ENCODE measurements at places on chromosomes 2 and 18.
A peak's percentile ranks its signal among the peaks of the same experiment; 100 is the strongest.

GRCh38 chr2:176758426-176758825 is 454.2 kb upstream of the HNRNPA3 start:
- no peak for DNase-seq

- DNase-seq: no peak
These were observed 6.5 kb downstream of the PLEK start for GRCh38 chr2:68371581-68371980.

- peak; percentile 35 for DNase-seq
These were observed 1.4 kb downstream of the NOL4 start for GRCh38 chr18:34223164-34223892.

DNA sequence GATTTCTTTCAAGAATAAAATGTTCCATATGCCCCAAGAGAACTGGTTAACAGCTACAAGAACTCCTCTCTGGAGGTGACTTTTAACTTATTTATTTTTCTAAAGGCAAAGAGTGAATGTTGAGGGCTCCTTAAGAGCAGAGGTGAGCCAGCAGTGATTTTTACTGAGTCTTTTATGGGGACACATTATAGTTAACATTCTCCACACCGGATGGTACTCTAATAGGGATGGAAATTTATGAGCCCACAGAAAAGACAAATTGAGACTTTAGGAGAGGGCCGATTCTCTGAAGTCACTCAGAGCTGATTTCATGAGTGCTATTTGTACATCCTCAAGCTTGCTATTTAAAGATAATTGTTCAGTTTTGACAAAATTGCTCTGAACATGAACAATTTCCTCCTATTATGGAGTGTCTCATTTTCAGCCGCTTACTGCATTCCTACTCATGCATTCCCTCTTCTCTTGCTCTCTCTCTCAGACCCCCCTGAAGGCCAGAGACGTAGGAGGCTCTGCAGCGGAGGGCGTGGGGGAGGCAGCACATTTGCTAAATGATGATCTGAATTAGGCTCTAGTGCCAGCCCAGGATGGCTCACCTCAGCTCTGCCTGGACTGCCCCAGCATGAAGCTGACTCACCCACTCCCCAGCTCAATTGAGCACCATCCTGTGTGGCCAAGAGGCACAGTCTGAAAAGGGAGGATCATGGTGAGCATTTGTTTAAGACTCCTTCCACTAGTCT is 5.9 kb upstream of the RPL37A start:
- DNase-seq: no peak

- DNase-seq: peak; percentile 26
These were observed 126.6 kb upstream of the PPP1CB start for GRCh38 chr2:28624793-28625701.

GRCh38 chr2:24843330-24843860 is 50.2 kb downstream of the CENPO start:
- DNase-seq: no peak

DNA sequence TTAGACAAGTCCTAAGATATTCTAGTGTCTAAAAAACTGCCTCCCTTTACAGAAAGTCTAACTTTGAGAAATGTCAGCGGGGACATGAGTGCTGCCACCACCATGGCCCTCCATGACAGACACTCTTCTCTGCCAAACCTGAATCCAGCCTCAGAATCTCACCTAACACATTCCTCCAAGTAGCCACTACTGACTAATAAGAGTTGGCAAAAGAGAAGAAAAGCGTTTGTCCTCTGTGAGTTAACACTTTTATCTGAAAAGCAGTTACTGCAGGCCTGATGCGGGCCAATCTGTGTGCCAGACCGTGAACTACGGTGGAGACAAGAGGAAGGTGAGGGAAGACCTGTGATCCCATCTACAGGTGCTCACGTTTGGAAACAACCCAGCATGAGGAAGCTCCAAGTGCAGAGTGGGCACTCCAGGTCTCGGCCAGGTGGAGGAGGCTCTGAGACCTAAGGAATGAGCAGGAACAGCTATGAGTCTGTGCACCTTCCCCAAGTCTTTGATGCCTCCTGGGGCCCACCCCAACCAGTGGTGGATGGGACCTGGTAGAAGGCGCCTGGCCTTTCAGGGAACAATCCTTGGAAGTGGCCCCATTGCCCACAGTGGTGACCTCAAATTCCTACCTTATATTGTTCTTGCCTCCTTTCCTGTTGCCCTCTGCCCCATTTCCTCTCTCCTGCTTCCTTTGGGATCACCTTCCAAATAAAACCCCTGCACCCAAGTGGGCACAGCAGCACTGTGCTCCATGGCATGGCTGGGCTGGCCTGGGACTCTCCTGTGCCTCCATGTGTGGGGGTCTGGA is 91.6 kb downstream of the BIN1 start:
- DNase-seq: no peak

GRCh38 chr18:46239549-46239948 is 135.4 kb downstream of the HAUS1 start:
- DNase-seq: no peak

DNA sequence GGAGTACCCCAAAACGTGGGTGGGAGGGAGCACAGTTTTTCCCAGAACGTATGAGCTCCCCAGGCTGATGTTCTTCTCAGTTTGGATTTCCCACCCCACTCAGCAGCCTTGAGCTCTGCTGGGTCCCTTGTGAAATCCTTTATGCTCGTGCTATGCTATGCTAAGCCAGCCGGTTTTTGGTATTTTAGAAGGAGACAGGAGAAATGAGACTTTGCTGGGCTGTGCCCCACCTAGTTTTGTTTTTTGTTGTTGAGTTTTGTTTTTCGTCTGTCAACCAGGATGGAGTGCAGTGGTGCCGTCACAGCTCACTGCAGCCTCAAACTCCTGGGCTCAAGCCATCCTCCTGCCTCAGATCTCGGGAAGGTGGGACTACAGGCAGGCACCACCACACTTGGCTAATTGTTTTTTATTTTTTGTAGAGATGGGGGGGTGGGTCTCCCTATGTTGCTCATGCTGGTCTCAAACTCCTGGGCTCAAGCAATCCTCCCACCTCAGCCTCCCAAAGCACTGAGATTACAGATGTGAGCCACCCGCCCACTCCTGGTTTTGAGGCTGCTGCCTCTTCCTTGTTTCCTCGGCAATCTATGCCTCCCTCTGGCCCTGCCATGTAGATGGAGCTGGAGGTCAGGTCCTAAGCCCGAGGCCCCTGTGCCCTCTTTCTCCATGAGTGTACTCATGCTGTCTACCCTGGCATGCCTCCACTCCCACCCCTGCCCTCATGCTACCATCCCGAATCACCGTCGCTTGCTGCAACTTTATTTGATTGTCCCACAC is 17.5 kb upstream of the MGAT4A start:
- DNase-seq: no peak

DNA sequence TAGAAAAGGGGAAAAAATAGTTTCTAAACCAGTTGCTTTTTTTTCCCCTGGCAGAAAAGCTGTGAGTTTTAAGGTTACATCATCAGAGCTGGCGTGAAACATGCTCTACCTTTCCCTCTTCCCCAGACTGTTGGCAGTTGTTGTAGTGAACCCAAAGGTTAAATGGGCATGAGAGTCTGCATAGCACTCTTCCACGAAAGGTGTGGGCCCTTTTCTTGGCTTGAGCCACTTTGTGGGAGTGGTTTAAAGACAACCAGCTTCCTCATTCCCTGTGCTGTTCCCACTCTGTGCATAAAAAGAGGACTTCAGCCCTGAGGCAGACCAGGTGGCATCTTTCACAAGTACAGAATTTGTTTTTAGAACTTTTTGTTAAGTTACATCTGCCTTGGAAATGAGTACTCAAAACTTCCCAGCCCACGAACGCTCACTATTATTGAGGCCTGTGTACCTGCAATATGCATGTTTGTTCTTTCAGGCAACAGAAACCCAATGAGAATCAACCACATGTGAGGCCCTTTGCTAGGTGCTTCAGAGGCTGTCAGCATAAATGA is 243.8 kb downstream of the BABAM2 start:
- DNase-seq: no peak

- no peak for DNase-seq
These were observed 29.7 kb upstream of the ALLC start for GRCh38 chr2:3628241-3628679.

DNA sequence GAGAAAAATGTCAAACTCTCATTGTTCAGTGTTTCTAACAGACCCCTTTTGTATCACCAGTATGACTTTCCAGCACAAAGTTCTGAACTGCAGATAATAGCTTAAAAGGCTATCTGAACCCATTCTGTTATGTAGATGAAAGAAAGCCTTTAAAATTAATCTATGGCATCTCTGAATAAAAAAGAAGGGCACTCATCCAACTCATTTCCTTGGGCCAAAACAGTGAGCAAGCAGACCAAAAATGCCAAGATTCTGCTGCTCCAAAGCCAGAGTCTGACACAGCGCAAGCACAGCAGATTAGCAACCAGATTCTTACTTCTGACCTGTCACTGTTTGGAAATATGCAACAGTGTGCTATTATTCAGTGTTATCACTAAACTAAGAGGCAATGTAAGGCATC is 22.6 kb upstream of the ITGA6 start:
- no peak for DNase-seq

DNA sequence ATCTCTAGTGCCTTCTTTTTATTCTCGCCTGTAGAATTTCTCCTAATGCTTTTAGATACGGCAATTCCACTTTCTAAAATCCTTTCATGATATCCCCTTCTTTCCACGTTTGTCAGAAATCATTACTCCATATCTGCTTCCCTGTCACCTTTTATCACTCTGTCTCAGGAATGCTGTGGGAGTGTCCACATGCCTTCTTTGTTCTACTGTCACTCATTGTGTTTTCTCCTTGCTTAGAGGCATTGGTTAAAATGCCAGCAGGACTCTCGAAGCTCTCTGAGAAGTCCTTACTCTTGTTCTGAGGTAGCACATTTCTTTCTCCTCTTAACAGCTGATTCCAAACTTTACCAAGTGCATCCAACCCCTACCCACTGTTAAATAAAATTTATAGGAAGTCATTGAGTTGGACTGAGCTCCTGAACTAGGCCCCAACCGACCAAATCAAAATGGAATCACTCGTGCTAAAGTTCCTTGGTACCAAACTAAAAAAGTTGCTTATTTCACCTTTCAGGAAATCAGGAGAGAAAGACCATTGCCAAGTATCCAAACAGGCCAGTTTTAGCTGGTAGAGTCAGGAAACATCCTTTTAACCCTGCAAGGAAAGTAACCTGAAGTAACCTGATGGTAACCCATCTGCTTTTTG is 10.6 kb upstream of the GALNT5 start:
- DNase-seq: no peak

DNA sequence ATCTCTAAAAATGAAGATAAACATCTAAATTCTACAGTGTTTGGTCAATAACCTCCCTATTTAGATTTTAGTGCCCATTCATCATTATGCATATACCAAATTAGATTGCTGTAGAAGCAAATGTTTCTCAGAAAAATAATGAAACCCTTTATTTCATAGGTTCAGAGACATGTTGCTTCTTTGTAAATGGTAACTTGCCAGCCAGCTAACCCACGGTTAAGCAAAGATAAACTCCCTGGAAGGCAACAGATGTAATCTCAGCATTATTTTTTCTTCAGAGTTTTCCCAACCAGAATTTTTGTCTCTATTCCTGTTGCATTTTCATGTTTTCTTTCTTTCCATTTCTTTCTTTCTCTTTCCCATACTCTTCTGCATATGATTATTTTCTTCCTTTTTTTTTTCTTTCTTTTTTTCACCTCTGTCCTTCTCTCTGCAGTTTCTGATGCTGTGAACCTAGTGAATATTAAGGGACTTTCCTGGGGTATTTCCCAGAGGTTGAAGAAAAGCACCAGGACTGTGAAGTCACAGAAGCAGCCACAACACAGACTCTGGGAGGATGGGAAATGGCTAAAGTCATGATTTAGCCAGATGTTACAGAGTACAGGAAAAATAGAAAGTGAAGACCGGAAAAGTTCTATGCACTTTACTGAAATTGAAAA is 50.0 kb upstream of the DSG1 start:
- DNase-seq: no peak

DNA sequence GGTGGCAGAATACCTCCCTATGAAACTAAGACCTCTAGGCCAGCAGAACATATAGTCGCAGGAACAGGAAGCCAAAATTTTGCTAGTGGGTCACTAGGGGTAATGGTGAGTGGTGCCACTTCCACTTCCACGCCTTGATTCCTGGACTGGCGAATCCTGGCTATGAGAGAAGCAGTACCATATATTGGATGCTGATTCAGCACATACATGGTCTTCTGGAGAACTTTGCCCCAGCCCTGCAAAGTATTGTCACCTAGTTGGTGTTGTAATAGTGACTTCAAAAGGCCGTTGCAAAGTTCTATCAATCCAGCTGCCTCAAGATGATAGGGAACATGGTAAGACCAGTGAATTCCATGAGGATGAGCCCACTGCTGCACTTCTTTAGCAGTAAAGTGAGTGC is 769.8 kb upstream of the GYPC start:
- DNase-seq: no peak

DNA sequence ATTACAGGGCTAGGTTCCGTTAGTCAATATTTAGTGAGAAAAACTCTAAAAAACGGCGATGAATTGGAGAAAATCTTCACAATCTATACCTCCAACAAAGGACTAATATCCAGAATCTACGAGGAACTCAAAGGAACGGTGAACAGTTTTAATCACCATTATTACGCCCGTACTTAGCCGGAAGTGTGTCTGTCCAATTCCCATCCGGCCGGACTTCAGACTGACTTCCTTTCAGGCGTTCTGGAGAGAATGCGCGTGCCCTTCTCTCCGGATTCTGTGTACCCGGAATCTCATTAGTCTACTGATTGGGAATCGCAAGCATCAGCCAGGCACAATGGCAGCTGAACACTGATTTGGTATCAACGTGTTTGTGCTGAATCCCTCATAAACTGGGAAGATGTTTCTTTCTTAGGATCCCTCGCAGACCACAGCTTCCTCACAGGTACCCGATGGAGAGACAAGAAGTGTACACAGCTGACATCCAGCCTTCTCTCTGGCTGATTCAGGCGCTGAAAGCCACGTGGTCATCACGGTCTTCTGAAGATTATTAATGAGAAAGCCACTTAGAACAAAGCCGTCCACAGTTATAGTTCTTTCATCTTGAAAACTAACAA is 239.9 kb downstream of the ZNF516 start:
- DNase-seq: no peak

GRCh38 chr2:158204741-158205165 is 103.1 kb downstream of the UPP2 start:
- DNase-seq: no peak

DNA sequence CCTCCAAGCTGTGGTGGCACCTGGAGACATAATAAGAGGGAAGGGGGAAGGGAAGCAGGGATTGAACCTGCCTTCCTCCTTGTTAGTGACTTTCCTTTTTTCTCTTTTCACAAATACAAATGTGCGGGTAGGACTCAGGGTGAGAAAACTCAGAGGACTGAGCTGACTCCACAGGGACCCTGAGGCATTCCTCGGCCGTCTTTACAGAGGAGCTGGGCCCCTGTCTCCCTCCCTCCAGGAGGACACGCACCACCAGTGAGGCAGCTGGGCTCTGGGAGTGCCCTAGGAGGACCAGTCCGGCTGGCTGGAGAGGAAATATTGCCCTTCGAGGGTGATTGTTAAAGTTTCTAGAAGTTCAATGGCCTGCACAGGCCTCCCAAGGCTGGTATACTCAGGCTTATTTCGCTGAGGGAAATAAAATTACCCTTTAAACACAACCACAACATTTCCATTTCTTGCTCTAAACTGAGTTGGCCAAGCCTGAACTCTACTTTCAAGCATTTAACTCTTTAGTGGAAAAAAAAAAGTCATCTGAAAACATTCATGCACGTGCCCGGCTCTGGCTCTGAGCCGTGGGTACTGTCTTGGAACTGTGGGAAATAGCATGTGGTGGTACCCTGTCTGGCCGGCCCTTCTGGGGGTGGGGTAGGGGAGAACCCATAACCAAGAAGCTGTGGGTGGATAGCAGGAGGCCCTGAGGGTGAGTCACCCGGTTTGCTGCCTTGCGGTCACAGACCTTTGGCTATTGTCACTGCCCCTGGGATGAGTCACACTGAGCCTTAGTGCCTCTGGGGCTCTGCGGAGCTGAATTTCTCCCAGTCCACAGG is 116.0 kb downstream of the COPS8 start:
- no peak for DNase-seq
